NCI-H524 (cell line): ENCODE measurements at places on chromosomes 4 and X.

- DNase-seq, result peak; percentile 6
These were observed 4.4 kb downstream of the LRCH2 start for GRCh38 chrX:115229337-115230003.

DNA sequence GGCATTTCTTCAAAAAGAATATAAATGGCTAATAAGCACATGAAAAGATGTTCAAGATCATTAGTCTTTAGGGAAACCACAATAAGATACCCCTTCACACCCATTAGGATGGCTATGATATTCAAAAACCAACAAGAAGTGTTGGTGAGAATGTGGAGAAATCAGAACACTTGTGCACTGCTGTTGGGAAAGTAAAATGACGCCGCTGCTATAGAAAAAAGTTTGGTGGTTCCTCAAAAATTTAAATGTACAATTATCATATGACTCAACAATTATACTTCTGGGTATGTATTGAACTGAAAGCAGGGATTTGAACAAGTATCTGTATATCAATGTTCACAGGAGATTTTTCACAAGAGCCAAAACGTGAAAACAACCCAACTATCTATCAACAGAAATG lies 29.4 kb upstream of the NEUROG2 start:
- DNase-seq, result no peak

DNA sequence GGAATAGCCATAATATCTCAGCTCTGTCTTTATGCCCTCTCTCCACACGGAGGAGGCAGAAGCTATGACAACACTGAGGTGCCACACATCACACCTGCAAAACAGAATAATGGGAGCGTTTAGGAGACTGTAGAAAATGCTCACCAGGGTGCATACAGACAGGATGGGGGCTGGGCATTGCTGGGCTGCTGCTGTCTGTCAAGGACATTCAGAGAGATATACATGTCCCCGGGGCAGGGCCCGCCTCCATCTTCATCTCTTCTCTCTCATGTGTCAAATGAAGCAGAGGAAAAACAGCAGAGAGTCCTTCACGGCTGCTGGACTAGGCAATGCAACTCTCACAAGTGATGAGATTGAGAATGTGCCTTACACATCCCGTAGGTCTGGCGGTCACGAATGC lies 65.3 kb upstream of the DHRSX start:
- DNase-seq, result no peak

DNA sequence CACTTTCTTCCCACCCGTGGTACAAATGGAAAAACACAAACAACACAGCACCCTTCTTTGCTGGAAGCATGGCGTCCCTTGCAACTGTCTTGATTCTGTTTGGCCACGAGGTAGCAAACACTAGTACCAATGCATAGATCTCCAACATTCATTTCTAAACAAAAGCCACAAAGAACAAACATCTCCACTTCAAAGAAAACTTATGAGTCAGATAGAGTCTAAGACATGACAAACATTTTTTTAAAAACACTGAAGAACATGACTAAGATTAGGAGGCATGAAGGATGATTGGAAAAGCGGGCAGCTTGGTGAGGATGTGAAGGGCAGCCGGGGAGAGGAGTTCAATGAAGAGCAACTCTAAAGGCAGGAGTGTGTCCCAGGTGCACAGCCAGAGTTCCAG lies 197.6 kb upstream of the FAM9B start:
- no peak for DNase-seq

GRCh38 chr4:56086073-56086541 lies 137.4 kb downstream of the CEP135 start:
- no peak for DNase-seq

DNA sequence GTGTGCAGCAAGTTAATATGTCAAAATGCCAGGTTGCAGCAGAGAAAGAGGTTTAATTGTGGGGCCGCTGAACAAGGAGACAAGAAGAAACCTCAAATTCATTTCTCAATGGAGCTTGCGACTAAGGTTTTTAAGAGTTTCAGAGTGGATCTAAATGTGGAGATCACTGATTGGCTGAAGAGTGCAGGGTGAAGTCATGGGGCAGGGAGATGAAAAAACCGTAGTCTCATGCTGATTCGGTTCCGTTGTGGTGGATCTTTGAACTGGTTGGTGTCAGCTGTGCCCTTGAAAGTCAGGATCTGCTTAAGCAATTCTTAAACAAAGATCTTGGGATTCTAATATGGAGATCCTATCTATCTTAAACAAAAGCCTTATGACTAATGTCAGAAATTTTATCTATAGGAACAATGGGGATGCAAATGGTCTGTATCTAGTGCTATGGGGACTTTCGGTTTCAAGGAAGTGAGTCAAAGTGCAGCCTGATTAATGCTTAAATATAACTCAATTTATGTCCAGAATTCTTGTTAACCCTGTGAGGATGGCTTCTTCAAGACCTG lies 173.9 kb upstream of the CENPE start:
- no peak for DNase-seq

DNA sequence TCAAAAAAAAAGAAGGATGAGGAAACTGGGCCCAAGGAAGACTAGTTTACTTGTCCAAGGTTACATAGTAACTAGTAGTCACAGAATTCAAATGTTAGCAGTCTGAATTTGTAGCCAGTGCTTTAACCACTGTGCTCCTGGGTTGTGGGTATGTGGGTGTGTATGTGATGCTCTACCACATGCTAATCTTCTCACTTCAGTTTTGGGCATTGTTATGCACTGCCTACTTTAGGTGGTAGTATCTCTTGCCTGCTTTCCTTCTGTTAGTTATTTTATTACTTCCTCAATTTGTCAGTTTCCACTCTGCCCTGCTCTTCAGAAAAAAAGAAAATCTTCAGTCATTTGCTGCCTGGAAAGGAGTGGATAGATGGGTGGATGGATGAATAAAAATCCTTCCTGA lies 219.2 kb downstream of the RPA4 start:
- DNase-seq, result no peak

- DNase-seq, result no peak
These were observed 56.0 kb upstream of the TECRL start for GRCh38 chr4:64465263-64465662.

DNA sequence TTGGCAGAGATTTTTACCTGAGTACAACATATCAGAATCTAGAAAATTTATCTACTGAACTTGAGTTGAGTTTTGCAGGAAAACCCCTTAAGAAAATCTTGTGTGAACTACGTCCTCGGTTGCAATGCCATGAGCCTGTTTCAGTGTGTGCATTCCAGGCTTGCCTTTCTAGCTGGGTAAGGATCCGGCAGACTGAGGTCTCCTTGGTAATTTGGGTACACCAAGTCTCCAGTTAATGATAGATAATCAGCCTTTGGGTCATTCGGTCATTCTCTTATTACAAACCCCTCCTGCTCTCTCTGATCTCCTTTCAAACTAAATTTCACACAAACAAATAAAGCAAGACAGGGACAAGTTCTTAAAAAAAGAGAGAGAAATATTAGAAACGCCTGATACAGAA lies 5.9 kb upstream of the HAND2 start:
- DNase-seq, result no peak

DNA sequence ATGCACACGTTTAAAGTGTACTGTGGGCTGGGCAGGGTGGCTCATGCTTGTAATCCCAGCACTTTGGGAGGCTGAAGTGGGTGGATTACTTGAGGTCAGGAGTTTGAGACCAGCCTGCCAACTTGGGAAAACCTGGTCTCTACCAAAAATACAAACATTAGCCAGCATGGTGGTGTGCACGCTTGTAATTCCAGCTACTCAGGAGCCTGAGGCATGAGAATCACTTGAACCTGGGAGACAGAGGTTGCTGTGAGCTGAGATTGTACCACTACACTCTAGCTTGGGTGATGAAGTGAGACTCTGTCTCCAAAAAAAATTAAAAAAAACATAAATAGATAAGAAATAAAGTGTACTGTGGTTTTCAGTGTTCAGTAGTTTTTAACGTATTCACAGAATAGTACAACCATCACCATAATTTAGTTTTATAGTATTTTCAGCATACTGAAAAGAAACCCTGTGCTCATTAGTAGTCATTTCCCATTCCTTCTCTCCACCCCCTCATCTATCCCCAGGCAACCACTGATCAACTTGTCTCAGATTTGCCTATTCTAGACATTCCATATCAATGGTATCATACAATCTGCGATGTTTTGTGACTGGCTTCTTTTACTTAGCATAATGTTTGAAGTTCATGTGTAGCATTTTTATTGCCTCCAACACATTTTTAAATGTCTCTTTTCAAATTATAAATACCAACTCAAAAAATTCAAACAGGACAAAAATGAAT lies 19.1 kb downstream of the SLAIN2 start:
- DNase-seq, result no peak

- DNase-seq, result no peak
These were observed 31.6 kb downstream of the LRPAP1 start for GRCh38 chr4:3500634-3501101.

DNA sequence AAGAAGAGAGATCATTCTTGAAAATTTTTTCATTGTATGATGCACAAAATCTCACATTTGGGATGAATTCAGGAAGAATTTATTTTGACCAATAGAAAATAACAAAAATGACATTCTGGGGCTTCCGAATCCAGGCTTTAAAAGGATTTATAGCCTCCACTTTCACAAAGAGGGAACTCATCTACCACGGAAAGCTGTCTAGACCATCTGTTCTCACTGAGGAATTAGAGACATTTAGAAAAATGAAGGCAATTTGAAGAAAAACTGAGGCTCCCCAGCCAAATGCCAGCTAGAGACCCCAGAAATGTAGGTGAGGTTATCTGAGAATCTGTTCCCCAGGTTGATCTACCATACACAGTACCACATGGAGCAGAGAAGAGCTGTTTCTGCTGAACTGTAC lies 464.3 kb downstream of the TMA16 start:
- peak; percentile 39 for DNase-seq

GRCh38 chr4:76036855-76037254 lies 985 bp upstream of the CXCL11 start:
- no peak for DNase-seq
